T-cell (primary cell): ENCODE measurements at places on chromosomes 2 and 18. TPM values are rescaled to one million over a fixed set of nuclear protein-coding genes. Genes with fewer than 3 reads are reported as not detected.

- no peak for DNase-seq
- H3K36me3 ChIP-seq, result no peaks in the 10 kb centered on the region
- H3K4me3 ChIP-seq, result no peak overlapping the region
- no peaks in the 10 kb centered on the region for H3K4me1 ChIP-seq
- H3K27me3 ChIP-seq, result no peaks in the 10 kb centered on the region
- no peak overlapping the region for H3K27ac ChIP-seq
Measured at GRCh38 chr2:205176546-205176945, 505.8 kb upstream of the NRP2 start.

DNA sequence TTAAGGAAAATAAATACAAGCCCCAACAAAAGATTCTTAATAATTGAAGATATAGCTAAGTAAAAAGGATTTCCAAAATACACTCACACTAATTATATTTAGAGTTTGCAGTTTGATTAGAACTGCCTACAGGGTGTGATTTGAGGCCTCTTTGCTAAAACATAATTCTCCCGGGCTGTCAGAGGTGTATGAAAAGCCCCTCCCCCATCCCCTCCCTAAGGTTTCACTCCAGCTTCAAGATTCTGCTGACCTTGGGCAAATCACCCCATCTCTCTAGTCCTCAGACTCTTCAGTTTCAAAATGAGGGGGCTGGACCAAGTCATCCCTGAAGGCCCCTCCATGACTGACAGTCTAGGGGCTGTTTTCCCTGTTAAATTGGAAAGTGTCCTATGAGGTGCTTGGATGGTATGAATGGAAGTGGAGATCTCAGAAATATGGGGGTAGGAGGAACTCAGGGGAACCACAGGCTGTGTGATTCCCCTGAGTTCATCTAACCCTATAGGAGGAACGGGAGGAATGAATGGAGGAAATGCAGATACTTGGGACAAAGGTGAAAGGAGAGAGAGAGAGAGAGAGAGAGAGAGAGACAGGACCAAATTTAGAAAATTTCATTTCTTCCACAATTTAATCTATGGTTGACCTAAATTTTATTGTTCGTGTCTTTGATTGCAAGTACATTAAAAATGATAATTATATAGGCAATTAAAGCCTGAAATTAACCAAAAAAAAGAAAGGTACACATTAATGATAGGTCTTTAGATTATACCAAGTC is 107.5 kb downstream of the SPP2 start:
- DNase-seq, result no peak
- no peaks in the 10 kb centered on the region for H3K27me3 ChIP-seq
- no peak overlapping the region for H3K27ac ChIP-seq
- H3K4me3 ChIP-seq, result no peak overlapping the region

Gene MEIS1
- total RNA-seq, result 0.90 TPM

DNA sequence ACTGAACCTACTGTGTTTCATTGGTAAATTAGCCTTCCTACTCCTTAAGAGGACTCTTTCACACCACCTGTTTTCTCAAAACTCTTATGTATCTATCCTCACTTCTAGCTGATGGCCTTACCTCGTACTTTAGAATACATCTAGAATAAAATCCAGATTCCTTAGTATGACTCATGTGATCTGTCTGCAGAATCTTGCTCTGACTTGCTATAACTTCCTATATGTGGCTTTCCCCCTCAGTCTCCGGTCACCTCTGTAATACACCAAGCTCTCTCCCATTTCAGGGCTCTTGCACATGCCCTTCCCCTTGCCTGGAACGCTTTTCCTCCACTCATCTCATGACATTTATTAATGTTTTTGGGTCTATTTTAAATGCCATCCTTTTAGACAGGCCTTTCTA is 95.6 kb upstream of the LHCGR start:
- no peak overlapping the region for H3K27ac ChIP-seq
- no peaks in the 10 kb centered on the region for H3K36me3 ChIP-seq
- no peak for DNase-seq
- no peak overlapping the region for H3K4me3 ChIP-seq
- H3K27me3 ChIP-seq, result no peaks in the 10 kb centered on the region

DNA sequence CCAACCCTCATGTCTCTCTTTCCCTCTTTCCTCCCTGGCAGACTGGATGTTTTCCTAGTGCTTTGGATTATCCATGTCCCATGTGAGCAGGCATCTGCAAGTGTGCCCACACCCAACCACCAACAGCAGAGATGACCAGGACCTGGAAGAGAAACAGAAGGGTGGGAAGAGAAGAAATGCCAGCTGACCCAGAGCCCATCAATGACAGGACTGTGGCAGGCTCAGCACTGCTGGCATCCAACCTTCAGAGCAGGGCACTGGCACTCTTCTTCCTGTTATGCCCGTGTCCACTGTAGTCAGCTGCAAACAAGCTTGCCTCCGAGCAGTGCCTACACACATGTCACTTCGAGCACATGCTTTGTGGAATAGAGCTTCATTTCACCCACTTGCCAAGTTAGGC is 121.1 kb downstream of the TANC1 start:
- peaks cover 34% of the 10 kb centered on the region for H3K4me1 ChIP-seq
- no peak overlapping the region for H3K27ac ChIP-seq
- H3K27me3 ChIP-seq, result no peaks in the 10 kb centered on the region

- no peak for DNase-seq
- H3K36me3 ChIP-seq, result no peaks in the 10 kb centered on the region
- no peak overlapping the region for H3K4me3 ChIP-seq
- H3K27ac ChIP-seq, result no peak overlapping the region
- H3K27me3 ChIP-seq, result peaks cover 2% of the 10 kb centered on the region
- no peaks in the 10 kb centered on the region for H3K4me1 ChIP-seq
Measured at GRCh38 chr2:202022755-202023154, 10.9 kb upstream of the FZD7 start.

GRCh38 chr18:3712491-3712890 is 262.5 kb downstream of the TGIF1 start:
- no peak for DNase-seq
- H3K36me3 ChIP-seq, result no peaks in the 10 kb centered on the region
- H3K4me1 ChIP-seq, result peaks cover 3% of the 10 kb centered on the region
- H3K27me3 ChIP-seq, result peaks cover 10% of the 10 kb centered on the region
- no peak overlapping the region for H3K27ac ChIP-seq

DNA sequence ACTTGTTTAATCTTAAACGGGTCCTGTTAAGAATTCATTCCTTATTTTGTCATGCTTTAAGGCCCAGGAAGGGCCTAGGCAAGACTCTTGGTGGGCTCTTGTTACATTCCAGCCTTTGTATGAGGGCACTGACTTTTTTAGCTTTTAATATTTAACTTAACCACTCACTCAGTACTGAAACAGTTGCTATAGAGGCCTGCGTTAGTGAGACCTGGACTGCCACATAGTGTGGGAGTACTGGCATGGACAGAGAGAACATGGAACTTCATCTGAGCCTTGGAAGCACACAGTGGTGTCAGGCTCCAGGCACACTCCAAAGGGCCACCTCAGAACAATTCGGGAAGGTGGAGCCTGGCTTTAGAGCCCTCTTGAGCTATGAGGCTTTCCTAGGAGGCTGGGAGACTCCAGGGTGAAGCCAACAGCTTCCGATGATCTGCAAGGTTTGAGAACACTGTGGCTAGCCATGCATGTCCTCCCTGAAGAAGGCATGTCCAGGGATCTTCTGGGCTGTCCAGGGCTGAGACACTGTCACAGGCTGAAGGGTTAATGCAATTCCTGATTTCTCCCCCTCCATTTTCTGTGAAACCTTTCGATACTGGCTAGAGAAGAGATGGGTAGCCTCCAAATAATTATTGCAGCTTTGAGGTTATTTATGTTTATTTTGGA is 155.4 kb upstream of the ACAA2 start:
- H3K27me3 ChIP-seq, result peaks cover 9% of the 10 kb centered on the region
- H3K4me3 ChIP-seq, result no peak overlapping the region
- no peak for DNase-seq
- H3K4me1 ChIP-seq, result no peaks in the 10 kb centered on the region
- no peak overlapping the region for H3K27ac ChIP-seq
